ENCODE measurements at places on chromosomes 3 and 15.
A peak's percentile ranks its signal among the peaks of the same experiment; 100 is the strongest.

DNA sequence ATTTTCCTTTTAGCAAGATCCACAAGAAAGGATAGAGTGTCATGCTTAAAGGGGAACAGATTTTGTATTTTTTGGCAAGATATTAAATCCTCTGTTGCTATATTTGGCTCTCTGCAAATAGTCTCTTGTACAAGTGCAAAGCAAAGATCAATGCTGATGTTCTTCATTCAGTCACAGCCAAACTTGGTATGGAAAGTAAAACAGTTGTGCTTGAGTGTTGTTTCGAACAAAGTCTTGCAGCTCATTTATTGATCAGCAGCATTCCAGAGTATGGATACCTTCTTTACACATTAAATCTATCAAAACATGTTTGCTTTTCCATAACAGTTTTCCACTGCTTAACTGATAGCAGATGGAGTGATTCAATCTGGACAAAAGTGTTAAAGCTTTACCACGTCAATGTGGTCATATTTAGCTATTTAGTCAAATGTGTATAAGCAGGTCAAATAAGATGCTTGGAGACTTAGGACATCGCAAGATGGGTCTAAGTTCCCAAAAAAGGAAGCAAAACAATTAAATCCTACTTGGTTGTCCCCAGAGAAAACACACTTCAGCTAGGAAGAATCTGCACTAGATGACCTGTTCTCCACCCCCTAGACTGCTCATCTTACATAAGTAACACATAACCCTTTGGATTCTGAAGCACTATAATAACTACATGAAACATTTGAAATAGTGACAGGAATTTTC is 52.4 kb downstream of the VGLL3 start:
- DNase-seq, result no peak

DNA sequence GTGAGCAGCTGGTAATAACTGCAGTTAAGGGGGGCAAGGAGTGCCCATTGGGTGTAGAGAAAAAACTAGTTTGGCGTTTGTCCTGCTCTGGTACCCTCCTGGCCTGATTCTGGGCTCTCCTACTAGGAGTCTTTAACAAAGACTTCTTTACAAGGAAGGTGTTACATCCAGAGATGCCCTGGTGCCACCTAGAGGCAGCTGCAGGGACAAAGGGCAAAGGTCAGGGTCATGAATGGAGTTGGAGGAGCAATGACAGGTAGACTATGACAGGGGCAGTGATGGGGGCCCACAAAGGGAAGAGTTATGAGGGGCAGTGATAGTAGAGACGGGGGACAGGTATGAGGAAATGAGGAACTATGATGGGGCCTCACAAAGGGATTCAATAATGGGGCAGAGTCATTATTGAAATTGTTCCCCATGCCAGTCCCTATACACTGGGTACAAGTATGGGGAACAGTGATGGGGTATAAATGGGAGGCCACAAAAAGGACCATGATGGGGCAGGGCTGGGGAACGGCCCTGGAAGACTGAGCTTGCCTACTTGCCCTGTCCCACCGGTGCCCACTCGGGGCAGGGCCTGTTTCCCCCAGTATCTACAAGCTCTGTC is 7.9 kb downstream of the CCDC71 start:
- peak; percentile 64 for DNase-seq

DNA sequence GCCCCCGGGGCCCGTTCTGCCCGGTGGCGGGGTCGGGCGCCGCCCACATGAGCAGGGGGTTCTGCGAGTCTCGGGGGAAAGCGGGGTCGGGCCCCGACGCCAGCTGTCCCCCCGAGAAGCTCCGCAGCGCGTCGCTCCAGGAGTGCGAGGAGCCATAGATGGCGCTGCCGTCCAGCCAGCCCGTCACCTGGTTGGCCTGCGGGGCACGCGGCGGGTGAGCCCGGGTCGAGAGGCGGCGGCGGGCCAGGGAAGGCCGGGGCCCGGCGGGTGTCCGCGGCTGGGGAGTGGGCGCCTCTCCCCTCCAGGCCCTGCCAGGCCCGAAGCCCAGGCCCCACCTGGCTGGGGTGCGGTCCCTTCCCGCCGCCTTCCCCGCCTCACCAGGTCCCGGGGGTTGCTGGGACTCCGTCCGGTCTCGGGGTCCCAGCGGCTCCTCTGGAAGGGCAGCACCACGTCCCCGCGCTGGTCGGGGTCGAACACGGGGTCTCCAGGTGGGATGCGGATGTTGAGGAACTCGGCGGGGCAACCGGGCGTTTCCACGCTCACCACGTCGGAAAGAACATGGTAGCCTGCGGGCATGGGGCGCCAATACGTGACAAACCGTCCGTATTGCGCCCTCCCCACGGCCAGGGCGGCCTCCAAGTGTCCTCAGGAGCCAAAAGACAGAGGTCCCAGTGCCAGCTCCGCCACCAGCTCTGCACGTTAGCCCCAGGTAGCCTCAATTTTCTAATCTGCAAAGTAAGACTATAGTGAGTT is 2.4 kb downstream of the DUOX2 start:
- DNase-seq, result no peak

DNA sequence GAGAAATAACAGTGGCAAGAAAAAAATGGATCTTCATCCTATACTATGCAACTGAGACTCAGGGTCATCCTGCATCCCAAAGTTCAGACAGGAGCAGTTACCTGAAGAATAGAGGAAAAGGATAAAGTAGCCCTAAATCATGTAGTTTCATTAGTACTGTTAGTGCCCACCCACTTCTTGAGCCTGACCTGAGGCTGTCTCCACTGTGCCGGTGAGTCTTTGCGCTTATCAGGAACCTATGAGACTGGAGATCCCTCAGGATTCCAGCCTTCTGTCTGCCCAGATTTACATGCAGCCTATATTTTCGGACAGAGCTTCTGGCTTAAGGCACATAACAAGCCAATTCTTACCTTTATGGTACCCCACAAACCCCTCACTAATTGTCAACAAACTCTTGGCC is 791.6 kb downstream of the ROBO1 start:
- no peak for DNase-seq

GRCh38 chr15:69071260-69071659 is 56.8 kb downstream of the NOX5 start:
- DNase-seq, result no peak

- DNase-seq, result no peak
These were observed 112.6 kb downstream of the USP13 start for GRCh38 chr3:179765396-179765795.

- DNase-seq, result no peak
These were observed 97.9 kb downstream of the APBA2 start for GRCh38 chr15:28983432-28984311.

DNA sequence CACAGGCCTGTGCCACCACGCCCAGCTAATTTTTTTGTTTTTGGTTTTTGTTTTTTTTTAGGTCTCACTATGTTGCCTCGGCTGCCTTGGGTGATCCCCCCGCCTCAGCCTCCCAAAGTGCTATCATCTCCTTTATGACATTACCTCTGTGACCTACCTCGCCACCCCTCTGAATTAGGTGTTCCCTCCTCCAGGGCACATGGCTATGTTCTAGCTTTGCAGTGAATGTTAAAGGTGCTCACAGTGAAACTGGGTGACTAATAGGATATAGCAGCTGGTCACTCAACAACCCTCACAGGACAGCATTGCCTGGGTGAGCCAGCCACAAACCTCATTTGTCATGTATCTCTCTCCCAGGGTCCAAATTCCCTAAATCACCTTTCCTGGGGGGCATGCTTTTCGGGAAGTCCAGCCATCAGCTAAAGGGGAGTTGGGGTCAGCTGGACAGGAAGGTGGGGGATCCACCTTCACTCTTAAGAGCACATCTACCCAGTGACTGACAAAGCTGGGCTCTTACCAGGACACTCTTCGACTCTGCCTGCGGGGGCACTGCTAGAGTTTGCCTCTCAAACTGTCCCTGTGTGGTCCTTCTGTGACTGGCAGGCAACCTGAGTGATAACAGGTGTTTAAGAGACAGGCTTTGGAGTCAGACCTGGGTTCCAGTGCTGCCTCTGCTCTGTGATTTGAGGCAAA is 1.6 kb upstream of the TTLL3 start:
- DNase-seq, result peak; percentile 45

Data from activated CD8-positive, alpha-beta memory T cell treated with anti-CD3 and anti-CD28 coated beads, Interleukin-2, amount 50 U/mL, for 4 hours (primary cell).